ENCODE measurements at places on chromosomes 11 and 22.

GRCh38 chr11:64288353-64288750, 2.7 kb downstream of the GPR137 start:
- DNase-seq = no peak

DNA sequence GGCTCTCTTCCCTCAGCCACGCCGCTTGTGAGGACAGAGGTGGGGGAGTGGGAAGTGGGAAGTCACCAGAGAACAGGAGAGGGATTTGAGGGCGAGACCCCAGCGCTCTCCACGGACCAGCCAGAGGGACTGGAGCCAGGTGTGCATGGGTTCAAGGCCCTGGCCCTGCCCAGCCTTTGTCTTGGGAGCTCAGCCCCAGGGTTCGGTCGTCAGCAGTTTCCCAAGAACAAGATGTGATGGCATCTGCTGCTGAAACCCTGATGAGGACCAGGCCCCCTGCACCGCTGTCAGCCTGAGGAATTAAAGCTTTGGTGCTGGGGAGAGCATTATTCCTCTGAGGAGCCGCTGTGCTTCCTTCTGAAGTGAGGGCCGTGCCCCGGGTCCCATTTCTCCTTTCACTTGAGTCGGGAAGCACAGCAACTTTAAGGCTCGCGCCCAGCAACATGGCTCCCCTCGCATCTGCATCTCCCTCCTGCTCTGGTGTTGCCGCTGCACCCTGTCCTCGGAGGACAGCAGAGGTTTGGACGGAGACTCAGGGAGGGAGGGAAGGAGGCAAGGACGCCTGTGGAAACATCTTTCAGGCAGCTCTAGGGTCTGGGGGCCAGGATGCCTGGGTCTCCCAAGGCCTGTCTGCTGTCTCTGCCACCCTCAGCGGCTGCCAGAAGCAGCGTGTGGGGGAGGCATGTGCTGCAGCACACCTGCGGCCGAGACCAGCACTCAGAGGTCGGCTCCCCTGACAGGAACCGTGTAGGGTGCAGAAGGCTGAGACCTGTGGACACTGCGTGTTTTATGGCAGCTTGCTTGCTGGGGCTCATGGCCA, 3.8 kb downstream of the IFITM5 start:
- DNase-seq = no peak

DNA sequence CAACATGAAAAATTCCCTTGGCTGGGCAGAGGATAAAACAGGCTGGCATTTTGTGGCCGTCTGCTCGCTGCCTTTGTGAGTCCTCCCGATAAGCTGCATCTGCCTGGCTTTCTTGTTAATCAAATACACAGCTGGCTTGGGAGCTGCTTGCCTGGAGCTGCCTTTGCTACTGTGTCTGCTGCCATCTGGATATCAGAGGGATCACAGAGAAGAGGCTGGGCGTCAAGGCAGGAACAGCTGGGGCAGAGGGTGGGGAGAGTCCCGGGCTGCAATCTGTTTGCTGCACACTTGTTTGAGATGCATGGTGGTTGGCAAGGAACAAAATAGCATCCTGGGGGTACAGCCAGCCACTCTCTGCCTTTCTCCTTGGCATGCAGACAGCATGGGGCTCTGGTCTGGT, 36.0 kb downstream of the COMMD9 start:
- no peak for DNase-seq

DNA sequence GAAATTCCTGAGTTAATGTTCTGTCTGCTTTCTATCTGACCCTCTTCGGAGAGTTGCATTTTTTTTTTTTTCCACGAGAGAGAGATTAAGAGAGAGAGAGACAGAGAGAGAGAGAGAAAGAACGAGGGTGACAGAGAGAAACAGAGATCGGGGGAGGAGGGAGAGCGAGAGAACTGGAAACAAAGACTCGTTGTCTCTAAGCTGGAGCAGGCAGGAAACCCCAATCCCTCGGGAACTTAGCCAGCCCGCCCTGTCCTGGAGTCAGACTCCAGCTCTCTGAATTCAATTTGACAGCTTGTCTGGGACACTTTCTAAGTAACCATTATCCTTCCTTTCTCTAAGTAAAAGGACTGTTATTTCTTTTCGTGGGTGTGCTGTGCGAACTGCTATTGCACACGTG, 76.9 kb downstream of the KCNJ1 start:
- no peak for DNase-seq

Measured in NCI-H1092 treated with DMSO at 0.1 percent for 48 hours (cell line).